ENCODE measurements at places on chromosomes 11 and 22.

DNA sequence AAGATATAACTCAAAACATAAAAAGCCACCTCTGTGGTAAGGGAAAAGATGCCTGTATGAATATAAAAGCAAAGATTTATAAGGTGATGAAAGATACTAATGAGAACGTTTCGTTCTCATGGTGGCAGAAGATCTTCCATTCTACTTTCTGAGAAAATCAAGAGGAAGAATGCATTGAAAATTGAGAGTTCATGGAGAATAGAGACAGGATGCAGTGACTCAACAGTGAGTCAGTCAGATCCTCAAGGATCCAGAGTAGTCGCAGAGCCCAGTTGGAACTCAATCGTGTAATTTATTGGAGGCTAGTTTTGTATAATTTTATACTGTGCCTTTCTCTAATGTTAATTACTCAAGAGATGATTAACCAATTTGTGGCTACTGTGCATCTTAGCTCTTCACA, 73.3 kb downstream of the ENTHD1 start:
- DNase-seq, result no peak

DNA sequence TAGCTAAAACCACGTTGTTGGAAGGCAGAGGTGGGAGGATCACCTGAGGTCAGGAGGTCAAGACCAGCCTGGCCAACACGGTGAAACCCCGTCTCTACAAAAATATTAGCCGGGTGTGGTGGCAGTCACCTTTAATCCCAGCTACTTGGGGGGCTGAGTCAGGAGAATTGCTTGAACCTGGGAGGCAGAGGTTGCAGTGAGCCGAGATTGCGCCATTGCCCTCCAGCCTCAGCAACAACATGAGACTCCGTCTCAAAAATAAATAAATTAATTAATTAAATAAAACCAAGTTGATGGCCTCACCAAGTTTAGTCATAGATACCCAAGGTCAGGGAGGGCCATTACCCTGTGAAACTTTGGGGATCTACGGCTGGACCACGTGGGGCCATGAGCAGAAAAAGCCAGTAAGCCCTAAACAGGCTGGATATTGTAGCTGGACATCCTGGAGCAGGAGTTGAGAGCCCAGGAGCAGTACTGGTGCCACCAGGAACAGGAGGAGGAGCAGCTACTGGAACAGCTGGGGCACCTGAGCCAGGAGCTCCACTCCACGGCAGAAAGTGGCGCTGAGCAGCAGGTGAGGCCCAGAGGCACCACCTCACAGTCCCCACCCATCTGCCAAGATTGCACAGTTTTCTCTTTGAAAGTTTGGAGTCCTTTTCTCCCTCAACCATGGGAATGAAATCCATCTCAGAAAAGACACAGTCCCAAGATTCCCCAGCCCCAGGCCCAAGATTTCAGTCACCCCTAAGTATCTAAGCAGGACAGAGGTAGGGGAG, 50.5 kb downstream of the BTG4 start:
- DNase-seq, result no peak

GRCh38 chr11:11981364-11981763, 27.1 kb downstream of the DKK3 start:
- DNase-seq, result no peak

DNA sequence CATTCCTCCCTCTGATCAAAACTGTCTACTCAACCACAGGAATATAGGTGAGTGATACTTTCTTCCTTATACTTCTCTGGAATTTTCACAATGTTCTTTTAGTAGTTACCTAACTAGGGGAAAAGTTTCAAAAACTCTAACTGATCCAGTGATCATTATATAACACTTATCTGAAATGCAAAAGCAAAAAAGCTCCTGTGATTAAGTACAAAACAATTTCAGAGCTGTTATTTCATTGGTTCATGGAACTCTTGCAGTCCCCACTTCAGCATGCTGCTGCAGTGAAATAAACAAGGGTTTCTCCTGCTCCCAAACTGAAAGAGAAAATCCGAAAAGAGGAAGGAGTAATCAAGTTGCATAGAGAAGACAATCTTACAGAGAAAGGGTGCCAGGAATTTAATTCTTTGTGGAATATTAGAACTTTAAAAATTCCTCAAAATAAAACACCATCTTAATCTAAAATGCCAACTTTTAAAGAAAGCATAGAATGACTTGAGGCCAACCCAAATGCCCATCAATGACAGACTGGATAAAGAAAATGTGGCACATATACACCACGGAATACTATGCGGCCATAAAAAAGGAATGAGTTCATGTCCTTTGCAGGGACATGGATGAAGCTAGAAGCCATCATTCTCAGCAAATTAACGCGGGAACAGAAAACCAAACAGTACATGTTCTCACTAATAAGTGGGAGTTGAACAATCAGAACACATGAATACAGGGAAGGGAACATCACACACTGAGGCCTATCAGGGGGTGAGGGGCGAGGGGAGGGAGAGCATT, 20.3 kb downstream of the PPP2R1B start:
- no peak for DNase-seq

GRCh38 chr11:72685560-72686480, 11.6 kb upstream of the PDE2A start:
- DNase-seq, result no peak

GRCh38 chr11:43738600-43739409, 58.3 kb downstream of the HSD17B12 start:
- DNase-seq, result no peak

Measured in stimulated activated CD8-positive, alpha-beta memory T cell treated with anti-CD3 and anti-CD28 coated beads, Interleukin-7, amount 100 ng/mL, for 1 hour (primary cell).